Posterior vena cava (tissue), 2 donors: ENCODE measurements at places on chromosomes 4 and X. TPM values are rescaled to one million over a fixed set of nuclear protein-coding genes. Genes with fewer than 3 reads are reported as not detected.
A peak's percentile ranks its signal among the peaks of the same experiment; 100 is the strongest.

GRCh38 chr4:78585633-78586032 is 34.1 kb downstream of the ANXA3 start:
- DNase-seq: no peak

- DNase-seq: no peak
Observed at GRCh38 chr4:147378780-147379179, 102.1 kb upstream of the EDNRA start.

GRCh38 chr4:77031544-77031943 is 44.2 kb downstream of the CCNI start:
- DNase-seq: no peak

GRCh38 chrX:20431486-20431885 is 164.8 kb upstream of the RPS6KA3 start:
- no peak for DNase-seq

- no peak for DNase-seq
Observed at GRCh38 chr4:80900908-80901307, 129.6 kb upstream of the BMP3 start.

DNA sequence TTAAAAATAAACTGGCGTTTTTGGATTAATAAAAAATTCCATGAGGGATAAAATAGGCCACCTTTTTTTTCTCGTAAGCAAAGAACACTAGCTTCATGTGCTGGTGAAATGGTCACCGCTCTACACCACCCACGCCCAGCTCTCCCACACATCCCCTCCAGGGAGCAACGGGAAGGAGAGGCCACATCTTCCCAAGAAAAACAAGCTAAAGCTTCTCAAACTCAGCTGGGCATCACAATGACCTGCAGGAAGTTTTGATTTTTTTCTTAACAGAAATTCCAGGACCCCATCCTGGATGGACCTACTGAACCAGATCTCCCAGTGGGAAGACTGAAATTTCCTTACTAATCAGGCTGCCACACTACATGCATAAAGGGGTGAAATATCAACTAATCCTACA is 9.8 kb downstream of the TSPAN5 start:
- no peak for DNase-seq

GRCh38 chrX:41085878-41086626 is 807 bp downstream of the USP9X start:
- DNase-seq: peak; percentile 87

- DNase-seq: no peak
Observed at GRCh38 chr4:7635445-7636239, 200.9 kb upstream of the PSAPL1 start.

GRCh38 chr4:154916068-154916467 is 135.0 kb downstream of the RBM46 start:
- no peak for DNase-seq

DNA sequence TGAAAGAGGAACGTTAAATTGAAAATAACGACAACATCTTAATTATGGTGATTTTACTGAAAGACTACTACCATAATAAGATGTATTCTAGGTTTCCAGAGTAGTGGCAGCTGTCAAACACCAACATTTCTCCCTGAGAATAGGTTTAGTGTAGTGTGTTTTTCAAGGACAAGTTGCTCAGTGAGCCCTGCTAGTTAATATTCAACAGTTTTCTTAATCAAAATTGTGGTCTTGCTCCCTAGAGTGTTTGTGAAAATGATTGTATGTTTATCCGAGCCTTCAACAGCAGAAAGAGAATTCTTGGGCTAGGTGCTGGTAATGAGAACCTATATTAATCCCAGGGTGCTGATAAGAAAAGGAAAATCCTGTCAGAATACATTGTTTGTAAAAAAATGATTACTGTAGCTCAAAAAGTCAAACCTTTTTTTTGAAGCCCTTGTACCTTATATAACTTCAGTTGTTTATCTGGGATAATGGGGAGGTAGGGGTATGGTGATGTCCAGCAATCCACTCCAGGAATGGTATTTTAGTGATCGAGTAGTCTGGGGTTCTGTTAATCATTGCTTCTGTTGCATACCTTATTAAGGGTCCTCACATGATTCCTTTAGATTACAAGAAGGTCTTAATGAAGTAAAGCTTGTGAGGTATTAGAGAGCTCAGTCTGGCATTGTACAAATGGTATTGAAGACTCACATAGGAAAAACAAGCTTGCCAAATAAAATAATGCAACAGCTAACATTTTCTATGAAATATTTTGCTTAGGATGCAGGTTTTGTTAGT is 110.7 kb downstream of the CCSER1 start:
- no peak for DNase-seq

The CENPE gene
- total RNA-seq: 1.9 TPM

DNA sequence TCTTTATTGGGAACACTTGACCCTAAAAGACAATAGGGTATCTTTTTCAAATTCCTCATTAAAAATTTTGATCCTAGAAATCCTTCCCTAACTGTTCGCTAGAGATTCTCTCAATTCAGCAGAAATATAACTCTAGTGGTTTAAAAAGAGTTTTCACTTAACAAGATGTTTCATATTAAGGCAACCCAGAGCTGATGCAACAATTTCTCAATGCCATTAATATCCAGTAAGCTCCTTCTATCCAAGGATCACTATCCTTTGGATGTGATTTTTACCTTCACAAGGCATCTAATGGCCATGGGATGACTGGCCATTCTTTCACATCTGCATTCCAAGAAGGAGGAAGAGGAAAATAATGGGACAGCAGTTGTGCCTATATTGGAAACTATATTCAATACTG is 183.4 kb downstream of the ANKRD50 start:
- DNase-seq: no peak

DNA sequence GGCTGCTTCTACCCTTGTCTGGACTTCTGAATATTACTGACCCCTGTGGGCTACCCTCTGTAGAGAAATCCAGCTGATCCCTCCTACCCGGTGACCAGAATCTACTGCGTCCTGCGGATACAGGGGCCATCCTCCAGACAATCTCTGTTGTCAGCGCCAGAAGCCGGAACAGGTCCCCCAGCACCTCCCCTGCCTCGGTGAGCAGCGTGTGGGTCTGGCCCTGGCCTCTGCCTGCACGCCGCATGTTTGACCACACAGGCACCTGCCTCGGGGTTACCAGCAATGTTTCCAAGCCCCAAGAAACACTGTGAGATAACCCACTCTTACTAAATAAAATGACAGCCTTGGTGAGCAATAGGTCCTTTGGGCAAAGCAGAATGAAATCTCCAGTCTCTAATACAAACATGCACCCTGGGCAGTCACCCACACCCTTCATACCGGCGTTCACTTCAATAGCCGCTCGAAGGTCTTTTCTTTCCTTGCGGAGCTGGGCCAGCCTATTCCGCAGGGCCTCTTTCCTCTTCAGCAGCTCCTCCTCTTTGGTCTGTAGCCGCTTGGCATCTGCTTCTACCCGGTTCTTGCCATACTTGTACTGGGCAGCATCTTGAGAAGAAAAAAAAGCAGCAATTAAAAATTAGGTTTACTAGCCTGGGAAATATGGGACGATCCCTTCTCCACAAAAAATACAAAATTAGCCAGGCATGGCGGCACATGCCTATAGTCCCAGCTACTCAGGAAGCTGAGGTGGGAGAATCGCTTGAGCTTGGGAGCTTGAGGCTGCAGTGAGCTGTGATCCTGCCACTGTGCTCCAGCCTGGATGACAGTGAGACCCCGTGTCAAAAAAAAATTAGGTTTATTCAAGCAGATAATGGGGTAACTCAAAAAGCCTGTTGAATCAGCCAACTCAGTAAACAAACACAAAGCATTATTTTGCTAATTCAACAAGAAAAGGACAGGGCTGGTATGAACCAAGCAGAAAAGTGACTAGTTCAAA is 165.1 kb downstream of the AFAP1 start:
- peak; percentile 67 for DNase-seq

The KLHL4 gene
- 4.0 TPM for total RNA-seq

- DNase-seq: no peak
Observed at GRCh38 chrX:1481636-1482529, 29.2 kb upstream of the ASMTL start.

- DNase-seq: no peak
Observed at GRCh38 chrX:118928151-118928550, 46.3 kb upstream of the LONRF3 start.

The UGT2B10 gene
- not detected for total RNA-seq

- DNase-seq: no peak
Observed at GRCh38 chr4:154640999-154641398, 28.5 kb upstream of the FGG start.

The PHOX2B gene
- not detected for total RNA-seq

The RASGEF1B gene
- 12.9 TPM for total RNA-seq

The S100G gene
- not detected for total RNA-seq

- no peak for DNase-seq
Observed at GRCh38 chr4:152860046-152860445, 76.1 kb upstream of the FHDC1 start.

The FGF5 gene
- not detected for total RNA-seq

The SHROOM3 gene
- 77.8 TPM for total RNA-seq

DNA sequence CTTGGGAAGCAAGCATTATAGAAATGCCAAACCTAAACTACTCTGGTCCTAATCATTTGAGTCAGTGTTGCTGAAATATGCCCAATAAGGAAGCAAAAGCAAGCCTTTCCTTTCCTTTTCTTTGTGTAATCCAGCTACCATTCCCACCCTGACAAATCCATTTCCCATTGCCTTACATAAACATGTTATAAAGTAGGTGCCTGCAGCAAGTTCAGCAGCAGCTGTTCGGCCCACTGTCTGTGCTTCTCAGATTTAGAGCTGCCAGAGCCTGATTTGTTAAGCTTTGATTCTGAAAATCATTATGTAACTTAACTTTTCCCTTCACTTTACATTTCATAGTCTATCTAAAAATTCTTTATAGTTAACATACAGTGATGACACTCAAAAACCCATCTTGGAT is 148.6 kb downstream of the EPHA5 start:
- DNase-seq: no peak

DNA sequence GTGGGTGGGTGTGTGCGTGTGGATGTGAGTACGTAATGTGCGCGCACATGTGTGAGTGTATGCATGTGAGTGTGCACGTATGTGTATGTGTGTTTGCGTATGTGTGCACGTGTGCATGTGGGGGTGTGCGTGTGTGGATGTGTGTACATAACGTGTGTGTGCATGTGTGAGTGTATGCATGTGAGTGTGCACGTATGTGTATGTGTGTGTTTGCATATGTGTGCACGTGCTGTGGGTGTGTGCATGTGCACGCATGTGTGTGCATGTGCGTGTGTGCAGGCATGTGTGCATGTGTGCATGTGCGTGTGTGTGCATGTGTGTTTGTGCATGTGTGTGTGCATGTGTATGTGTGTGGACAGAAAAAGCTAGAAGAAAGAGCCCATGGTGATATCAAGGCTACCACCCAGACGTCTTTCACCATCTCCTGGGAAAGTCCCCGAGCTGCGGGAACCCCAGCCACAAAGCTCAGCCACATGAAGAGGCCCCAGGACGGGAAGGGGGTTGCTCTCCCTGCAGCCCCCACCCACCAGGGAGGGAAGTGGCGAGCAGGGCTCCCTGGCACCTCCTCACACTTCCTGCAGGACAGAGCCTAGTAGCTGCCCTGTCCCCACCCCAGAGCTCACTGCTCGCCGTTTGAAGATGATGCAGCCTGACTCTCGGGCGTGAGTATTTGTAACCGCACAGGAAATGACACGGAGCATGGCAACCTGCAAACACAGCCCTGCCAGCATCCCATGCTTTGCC is 108.3 kb downstream of the DCTD start:
- DNase-seq: no peak

DNA sequence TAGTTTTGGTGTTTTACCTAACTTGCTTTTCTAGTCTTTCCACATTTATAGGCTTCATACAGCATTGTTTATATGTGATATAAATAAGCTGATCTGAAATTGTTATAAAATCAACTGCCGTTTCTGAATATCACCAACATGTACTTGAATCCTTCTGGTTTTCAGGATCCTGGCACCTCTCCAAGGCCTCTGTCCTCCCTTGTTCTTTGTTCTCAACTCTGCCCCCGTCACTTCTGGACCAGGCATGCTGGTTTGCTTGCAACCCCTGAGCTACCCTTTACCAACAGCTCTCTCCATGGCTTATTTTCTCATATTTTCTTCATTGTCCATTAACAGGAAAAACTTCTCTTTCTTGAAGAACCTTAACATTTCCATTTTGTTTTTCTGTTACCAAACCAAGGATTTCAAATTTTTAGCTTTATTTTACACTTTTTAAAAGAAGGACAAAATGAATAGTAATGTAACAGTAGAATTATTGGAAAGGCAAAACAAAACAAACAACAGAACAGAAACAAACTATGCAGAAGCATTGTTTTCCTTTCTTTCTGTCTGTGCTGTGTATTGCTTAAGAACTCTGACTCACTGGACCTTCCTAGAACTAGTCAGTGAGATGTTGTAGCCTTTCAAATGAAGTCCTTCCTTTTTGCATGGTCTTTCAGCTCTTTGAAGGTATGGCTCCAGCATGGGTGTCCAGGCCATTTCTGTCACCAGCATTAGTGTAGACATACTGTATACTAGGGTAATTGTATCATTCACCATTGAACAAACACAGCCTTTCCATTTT is 44.8 kb downstream of the BANK1 start:
- DNase-seq: no peak

- no peak for DNase-seq
Observed at GRCh38 chr4:163279713-163280112, 52.7 kb downstream of the NPY1R start.

The SPANXA2 gene
- not detected for total RNA-seq
